ENCODE measurements at places on chromosomes 13 and 19.
A peak's percentile ranks its signal among the peaks of the same experiment; 100 is the strongest.

- no peak for DNase-seq
Observed at GRCh38 chr13:87052731-87053130, 618.4 kb upstream of the SLITRK5 start.

DNA sequence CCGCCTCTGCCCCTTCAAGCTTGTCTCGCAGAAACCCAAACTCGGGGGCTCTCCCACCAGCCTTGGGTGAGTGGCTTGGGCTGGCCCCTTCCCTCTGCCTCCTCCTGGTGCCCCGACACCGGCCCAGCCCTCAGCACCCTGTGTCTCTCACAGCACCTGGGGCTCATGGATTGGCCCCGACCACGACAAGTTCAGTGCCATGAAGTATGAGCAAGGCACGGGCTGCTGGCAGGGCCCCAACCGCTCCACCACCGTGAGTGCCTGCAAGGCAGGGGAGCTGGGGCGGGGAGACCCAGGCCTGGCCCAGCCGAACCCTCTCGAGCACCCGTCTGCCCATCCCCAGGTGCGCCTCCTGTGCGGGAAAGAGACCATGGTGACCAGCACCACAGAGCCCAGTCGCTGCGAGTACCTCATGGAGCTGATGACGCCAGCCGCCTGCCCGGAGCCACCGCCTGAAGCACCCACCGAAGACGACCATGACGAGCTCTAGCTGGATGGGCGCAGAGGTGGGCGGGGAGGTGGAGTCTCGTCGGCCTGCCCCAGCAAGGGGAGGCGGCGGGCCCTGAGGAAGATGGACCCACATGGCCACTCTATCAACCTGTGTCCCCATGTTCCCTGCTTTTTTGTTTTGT, 13.6 kb downstream of the PRKCSH start:
- no peak for DNase-seq

DNA sequence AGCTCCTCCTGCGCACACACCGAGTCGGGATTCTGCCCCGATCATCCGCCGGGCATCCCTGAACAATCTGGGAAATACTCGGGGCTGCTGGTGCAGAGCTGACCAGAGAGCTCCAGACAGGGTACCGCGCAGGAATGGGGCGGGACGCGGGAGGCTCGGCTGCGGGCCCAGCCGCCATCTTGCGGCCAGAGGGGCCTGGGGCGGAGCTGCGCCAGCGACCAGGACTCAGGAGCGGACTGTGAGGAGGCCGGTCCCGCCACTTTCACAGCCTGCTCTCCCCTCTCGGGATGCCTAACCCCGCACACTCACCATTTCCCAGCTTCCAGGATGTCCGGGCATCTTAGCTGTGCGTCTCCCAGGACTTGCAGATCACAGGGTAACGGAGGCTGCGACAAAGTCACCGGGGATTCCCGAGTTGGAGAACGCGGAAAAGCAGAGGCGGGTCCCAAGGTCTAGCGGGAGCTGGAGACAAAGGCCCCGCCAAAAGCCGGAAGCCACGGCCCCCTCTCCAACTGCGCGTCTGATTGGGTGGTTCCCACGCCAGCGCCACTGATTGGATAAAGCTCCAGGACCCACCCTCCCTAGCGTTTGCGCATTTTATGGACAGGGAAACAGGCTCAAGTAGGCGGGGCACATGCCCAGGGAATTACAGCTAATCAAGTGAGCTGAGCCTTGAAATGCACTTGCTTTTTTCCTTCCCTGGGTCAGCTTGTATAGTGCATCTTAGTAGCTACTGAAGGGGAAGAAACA, 15.8 kb upstream of the ZNF43 start:
- DNase-seq = peak; percentile 67

GRCh38 chr13:74443631-74444030, 309.4 kb upstream of the KLF12 start:
- DNase-seq = no peak

DNA sequence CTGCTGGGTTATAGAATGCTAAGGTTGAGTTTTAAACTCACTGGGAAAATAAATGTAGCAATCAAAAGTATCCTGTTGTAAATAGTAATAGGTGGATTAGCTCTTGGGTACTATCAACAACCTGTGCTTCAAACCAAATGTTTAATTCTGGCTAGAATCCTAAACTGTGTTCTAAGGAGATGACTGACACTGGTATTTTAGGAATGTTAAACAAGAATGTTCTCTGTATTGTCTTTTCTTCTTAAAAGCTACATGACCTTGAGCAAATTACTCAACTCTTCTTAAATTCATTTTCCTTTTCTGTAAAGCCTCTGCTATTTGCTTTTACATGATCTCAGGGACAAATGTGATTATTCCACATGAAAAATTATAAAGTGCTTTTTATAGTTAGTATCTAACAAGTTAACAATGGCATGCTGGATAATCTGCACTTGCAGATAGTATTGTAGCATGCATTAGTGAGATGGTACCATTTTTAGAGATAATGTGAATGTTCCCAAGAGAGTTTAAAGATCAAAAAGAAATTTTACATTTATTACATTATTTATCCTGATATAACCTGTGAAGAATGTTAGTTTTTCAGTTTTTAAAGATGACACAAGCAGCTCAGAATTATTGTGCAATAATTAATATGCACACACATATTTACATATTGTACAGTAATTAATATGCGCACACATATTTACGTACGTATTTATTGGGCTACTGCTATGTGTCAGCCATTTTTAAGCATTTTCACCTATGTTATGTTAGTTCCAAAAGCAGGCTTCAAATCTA, 13.6 kb upstream of the EPSTI1 start:
- DNase-seq = no peak

- DNase-seq = no peak
Observed at GRCh38 chr19:11247391-11247790, 8.0 kb downstream of the ANGPTL8 start.

- DNase-seq = no peak
Observed at GRCh38 chr13:74346960-74347359, 212.8 kb upstream of the KLF12 start.

DNA sequence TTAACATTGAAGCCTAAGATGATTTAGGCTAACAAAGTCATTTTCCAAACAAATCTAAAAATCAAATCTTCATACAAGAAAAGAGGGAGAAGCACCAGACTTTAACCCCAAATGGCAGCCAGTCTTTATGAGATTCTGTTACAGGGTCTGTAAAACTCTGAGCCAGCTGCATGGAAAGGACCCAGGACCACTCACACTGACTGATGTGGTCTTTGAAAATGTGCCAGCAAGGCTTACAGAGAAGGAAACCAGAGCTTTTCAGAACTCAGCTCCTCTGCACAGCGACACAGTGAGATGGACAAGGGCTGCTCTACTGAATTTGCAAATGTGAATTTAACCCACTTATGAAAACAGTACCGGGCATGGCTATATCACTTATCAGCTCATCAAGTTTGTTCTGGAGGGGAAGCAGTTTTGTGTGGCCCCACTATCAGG, 98.8 kb upstream of the SERP2 start:
- DNase-seq = no peak

- DNase-seq = no peak
Observed at GRCh38 chr13:33352526-33352925, 67.0 kb upstream of the STARD13 start.

GRCh38 chr19:2302319-2303210, 5.4 kb downstream of the LINGO3 start:
- no peak for DNase-seq

DNA sequence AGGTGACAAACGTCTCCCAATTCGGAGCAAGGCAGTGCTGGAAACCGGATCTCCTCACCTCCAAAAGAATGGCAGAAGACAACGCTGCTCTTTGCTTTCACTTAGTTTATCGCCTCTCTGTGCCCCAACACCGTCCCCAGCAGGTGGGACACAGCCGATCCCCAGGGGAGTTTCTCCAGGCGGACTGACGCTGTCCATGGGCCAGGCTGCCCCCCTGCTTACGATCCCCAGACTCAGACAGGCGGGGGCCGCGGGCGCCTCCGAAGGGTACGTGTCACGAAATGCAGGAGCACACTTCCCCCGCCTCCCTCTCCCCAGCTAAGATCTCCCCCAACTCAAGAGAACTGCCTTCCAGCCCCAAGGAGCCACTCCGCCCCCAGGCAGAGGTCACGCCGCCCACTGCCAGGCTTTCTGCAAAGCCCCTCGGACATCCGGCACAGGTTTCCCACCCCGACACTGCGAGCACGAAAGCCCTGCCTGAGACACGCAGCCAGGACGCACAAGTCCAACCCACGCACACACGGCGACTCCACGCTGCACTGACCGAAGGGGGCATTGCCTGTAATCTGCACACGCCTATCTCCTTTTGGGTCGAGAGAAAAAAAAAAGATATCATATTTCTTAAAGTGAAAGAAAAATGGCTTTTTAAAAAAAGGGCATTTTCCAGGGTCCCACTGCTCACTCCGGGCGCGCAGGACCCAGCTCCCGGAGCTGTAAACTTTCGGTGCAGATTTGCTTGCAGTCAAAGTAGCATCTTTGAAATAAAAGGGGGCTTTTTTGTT, 2.0 kb downstream of the SPRY2 start:
- no peak for DNase-seq

GRCh38 chr19:43934055-43934984, 762 bp downstream of the ZNF45 start:
- DNase-seq = no peak

DNA sequence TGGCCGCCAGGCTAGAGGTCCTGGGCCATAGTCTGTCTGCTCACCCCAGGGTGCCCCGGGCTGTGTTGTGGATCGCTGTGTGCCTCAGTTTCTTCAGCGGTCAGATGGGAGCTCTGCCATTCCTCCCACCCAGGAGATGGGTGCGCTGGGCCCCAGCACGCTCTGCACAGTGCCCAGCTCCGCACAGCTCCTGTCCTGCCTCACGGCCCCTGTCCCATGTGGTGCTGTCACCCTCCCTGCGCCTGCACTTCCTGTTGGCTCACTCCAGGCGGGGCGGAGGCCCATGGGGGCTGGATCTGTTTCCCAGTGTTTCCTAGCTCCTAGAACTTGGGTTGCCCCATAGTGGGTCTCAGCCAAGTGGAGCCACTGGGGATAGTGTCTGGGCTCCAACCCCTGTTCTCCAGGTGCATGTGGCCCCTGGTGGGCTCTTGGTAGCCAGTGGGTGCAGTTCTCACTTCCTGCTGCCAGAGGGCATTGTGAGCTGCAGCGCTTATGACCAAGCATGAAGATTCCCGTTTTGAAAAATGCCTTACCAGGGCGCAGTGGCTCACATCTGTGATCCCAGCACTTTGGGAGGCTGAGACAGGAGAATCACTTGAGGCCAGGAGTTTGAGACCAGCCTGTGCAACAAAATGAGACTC, 69.8 kb downstream of the KDM4B start:
- DNase-seq = no peak

DNA sequence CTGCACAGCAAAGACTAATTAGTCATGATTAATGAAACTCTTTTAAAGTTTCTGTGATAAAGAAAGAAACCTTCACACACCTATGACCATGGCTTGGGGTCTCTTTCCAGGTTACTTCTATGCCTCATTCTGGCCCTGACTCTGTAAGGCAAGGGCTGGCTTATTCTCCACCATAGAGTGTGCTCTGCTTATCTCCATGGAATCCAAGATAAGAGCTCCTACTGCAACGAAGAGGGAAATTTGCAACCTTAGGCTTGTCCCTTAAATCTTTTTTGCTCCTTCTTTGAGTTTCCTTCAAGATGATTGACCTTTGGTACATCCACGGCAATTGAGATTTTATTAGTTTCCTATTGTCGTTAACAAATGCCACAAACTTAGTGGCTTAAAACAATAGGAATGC, 239.9 kb downstream of the SPRY2 start:
- DNase-seq = no peak

- no peak for DNase-seq
Observed at GRCh38 chr19:45717983-45718650, 12.6 kb downstream of the FBXO46 start.

DNA sequence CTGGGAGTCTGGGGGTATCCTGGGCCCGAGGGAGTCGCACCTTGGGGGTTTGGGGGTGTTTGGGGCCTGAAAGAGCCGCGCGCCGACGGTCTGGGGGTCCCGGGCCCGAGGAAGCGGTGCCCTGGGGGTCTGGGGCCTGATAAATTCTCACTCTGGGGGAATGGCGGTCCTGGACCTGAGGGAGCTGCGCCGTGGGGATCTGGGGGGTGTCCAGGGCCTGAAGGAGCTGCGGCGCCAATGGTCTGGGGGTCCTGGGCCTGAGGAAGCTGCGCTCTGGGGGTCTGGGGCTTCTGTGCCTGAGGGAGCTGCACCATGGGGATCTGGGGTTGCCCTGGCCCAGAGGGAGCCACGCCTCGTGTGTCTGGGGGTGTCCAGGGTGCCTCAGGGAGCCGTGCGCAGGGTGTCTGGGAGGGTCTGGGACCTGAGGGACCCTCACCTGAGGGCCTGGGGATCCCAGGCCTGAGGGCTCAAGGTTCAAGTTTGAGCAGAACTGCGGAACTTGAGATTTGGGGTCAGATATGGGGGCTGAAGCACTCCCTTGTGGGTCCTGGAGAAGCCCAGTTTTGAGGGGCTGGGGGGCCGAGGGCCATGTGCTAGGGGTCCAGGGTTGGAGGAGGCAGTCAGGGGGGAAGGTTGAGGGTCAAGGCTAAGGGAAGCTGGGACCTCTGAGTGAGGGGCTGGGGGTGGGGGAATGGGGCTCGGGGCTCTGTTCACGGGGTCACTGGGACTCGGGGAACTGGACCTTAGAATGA, 1.1 kb downstream of the HDGFL2 start:
- DNase-seq = no peak

DNA sequence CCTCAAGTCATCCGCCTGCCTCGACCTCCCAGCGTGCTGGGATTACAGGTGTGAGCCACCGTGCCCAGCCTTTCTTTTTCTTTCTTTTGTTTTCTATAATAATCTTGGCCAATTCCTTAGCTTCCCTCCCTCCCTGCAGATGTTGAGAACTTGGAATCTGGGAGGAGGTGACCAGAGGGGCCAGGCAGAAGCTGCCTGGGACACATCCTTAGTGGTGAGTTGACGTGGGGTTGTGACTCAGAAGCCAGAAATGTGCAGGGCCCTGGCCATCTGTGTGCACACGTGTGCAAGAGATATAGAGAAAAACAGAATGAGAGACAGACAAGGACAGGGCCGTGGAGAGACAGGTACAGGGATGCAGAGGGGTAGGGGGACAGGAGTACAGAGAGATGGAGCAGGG, 154.3 kb downstream of the SIPA1L3 start:
- no peak for DNase-seq

DNA sequence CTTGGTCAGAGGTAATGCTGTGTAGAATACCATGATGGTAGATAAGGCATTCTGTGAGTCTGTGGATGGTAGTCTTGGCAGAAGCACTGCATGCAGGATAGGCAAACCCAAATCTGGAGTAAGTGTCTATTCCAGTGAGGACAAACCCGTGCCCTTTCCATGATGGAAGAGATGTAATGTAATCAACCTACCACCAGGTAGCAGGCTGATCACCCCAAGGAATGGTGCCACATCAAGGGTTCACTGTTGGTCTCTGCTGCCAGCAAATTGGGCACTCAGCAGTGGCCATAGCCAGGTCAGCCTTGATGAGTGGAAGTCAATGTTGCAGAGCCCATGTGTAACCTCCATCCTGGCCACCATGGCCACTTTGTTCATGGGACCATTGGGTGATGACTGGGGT, 155.0 kb downstream of the RAP2A start:
- no peak for DNase-seq

Measured in stimulated activated CD4-positive, alpha-beta T cell treated with anti-CD3 and anti-CD28 coated beads, Interleukin-1b, Interleukin-23, amount 100 ng/mL, for 1 hour (primary cell).